ENCODE measurements at places on chromosomes 2 and 18. TPM values are rescaled to one million over a fixed set of nuclear protein-coding genes. Genes with fewer than 3 reads are reported as not detected.

DCDC2C gene
- total RNA-seq, result not detected

DNA sequence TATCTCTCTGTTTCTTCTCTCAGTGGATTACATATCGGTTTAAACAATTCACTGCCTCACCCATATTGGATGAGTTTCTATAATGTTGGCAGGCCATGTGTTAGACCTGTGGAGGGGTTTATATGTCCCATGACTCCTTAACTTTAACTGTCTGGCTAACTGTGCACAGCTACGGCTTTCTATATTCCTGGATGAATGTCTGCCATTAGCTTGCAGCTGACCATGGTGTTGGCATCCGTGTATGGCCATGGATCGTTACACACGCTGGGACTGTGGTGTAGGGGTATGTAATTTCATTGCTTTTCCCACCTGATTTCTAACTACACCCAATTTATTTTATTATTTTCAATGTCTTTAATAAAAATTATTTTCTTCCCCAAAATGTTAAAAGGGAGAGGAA is 3.3 kb upstream of the TANC1 start:
- no peak for DNase-seq

DNA sequence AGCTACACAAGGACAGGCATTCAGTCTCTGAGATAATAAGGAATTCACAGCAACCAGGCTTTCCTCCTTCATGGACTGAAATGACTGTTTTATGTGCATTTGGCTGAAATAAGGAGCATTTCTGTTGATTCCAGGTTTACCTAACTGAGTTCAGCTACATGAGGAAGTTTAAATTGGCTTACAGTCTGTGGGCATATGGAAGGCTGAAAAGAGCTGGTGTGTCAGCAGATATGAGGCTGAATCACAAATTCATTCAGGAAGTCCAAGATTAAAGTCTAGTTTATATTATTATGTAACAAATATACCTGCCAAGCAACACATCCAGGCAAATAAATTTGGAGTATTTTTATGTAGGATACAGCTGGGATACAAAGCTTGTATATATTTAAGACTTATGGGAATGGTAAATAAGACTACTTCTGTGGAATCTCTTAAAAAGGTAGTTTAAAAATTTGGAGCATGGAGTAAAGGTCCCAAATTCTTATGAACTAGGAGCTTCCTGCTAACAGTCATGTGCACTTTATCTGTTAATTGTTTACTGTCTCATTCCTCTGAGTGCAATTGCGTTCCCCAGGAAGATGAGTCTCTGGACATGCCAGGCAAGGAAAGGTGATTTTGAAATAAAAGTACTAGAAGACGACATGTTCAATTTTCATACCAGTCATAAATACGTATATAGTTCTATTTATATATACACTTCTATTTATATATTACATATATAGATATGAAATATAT is 53.0 kb downstream of the ZC3H8 start:
- no peak for DNase-seq

GRCh38 chr2:55441280-55441892 is 21.7 kb upstream of the CCDC88A start:
- DNase-seq, result no peak

PPP1R1C gene
- total RNA-seq, result not detected

- DNase-seq, result no peak
Measured at GRCh38 chr18:58225101-58225500, 181.1 kb downstream of the NEDD4L start.

DNA sequence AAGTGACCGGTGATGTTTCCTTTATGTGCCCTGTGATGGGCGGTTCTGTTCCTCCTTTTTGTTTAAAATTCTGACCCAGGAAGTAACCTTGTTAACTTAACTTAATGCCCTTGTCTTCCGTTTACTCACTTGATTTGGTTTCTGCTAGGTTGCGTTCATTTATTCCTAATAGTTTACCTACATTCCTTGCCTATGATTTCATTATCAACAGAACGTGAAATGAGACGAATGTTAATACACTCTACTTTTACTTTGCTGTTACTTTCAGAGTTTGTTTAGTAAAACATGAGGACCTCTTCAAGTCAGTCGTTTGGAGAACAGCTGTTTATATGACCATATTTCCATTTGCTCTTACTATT is 638 bp downstream of the CEP192 start:
- DNase-seq, result no peak
